ENCODE measurements at places on chromosomes 13 and 19. TPM values are rescaled to one million over a fixed set of nuclear protein-coding genes. Genes with fewer than 3 reads are reported as not detected.

GRCh38 chr19:18208098-18208951 is 4.5 kb upstream of the RAB3A start:
- DNase-seq = peak; percentile 72

GRCh38 chr13:40116008-40116407 is 460.5 kb downstream of the COG6 start:
- peak; percentile 73 for DNase-seq

DNA sequence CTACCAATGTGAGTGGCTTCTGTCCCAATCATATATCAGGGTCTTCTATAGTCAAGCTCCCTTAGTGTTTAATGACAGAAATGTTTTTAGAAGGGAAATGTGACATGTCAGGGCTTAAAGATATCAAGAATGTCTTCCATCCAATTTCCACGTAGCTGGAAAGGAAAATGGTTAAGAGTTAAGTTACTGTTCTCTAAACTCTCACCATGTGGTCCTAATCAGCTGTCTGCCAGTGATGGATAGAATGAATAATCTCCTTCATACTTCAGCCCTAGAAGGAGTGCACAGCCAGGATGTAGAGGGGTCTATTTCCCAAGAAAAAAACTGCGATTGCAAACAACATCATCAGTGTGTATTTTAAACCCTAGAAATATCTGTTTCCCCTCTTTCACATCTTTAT is 36.3 kb downstream of the FLT1 start:
- DNase-seq = no peak

DNA sequence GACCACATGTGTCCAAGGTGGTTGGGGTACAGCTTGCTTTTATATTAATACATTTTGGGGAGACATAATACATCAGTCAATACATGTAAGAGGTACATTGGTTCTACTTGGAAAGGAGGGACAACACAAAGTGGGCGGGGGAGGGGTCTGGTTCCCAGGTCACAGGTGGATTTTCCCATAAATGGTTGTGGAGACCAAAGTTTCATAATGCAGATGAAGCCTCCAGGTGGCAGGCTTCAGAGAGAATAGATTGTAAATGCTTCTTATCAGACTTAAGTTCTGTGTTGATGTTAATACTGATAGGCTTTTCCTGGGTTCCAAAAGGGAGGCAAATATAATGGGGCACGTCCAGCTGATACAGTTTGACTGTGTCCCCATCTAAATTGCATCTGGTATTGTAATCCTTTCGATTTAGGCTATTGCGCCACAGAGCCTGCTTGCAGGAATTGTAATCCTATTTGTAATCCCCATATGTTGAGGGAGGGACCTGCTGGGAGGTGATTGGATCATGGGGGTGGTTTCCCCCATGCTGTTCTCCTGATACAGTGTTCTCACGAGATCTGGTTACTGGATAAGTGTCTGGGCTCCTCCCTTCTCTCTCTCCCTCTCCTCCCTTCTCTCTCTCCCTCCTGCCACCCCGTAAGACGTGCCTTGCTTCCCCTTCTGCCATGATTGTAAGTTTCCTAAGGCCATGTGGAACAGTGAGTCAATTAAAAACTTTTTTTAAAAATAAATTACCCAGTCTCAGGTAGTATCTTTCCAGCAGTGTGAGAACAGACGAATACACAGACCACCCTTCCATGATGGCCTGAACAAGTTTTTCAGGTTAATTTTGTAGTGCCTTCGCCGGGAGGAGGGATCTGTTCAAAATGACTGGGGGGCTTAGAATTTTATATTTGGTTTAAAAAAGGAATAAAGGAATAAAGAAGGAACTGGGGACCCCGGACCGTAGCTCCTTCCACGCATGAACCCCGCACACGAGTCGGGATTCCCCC is 44.9 kb downstream of the ZNF823 start:
- peak; percentile 80 for DNase-seq

DNA sequence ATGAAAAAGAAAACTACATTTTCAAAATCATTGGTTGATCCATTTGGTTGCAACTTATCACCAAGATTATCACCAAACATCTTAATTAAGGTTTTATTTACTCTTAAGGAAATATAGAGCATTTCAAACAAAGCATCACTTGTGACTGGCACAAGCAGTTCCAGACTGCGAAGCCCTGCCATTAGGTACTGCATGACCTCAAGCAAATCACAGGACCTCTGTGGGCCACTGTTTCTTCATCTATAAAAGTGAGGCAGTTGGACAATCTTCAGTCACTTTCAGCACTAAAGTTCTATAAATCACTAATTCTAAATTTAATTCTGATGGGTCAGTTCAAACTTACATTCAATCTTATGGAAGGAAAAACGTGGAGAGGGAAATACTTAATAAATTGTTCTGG is 2.0 kb downstream of the ELF1 start:
- peak; percentile 4 for DNase-seq

GRCh38 chr19:38709671-38710415 is 34.4 kb downstream of the CAPN12 start:
- DNase-seq = no peak

GRCh38 chr13:22455036-22455435 is 725.7 kb upstream of the SGCG start:
- peak; percentile 48 for DNase-seq

DNA sequence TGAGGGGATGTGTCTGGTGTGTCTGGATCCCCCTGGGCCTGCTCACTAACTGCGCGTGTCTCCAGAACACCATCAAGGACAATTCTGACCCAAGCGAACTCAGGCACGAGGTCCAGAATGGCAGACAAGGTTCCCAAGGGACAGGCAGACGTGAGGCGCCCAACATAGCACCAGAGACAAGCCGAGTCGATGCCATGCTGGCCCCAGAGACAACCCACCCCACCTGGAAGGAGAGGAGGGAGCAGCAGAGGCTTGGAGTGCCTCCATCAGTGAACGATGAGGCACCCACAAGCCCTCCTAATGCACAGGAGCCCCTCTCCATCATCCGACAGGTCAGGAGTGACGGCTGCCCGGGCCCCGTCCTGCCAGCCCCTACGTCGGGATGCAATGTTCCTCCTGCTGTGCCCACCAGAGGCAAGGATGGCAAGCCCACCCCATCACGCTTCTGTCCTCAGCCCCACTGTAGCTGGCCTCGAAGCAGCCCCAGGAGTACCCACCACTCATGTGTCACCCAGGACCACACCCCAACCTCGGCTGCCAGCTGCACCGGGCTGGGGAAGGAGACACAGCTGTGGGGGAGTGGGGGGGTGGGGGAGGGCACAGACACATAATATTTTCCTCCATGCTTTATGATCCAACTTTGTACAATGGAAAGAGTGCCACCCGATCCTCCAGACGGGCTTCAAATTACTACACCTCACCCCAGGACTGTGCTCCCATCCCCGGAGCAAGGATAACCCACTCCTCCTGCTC is 11.8 kb downstream of the AP3D1 start:
- DNase-seq = no peak

DNA sequence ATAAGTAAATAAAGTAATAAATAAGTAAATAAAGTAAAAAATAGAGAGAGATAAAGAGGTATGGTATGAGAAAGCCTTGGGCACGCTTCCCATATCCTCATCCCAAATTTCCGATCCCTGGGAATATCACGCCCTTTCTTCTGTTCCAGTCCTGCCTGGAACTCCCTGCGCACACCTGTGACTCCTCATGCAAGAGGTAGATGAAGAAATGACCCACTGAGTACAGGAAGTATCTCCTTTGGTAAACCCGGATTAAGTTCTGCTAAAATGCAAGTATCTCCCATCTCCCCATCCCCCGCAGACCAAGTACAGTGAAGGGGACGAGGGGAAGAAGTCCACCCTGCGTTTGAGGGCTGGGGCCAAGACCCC is 399 bp upstream of the ZNF136 start:
- no peak for DNase-seq

DNA sequence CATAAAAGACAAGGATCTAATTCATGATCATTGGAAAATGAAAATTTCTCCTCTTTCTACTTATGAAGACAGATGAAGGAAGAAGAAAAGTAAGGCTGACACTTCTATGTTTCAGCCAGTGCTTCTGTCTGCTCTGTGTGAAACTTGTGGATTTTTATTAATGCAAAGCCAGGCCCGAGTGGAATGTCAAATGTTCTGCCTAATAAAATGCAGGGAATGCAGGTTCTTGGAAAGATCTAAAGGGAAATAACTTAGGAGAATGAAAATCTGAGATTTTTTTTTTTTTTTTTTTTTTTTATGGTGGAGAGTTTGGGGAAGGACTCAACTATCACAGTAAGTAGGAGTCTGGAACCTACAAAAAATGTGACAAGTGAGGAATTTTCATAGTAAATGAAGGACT is 1732.3 kb upstream of the SLC10A2 start:
- DNase-seq = no peak

DNA sequence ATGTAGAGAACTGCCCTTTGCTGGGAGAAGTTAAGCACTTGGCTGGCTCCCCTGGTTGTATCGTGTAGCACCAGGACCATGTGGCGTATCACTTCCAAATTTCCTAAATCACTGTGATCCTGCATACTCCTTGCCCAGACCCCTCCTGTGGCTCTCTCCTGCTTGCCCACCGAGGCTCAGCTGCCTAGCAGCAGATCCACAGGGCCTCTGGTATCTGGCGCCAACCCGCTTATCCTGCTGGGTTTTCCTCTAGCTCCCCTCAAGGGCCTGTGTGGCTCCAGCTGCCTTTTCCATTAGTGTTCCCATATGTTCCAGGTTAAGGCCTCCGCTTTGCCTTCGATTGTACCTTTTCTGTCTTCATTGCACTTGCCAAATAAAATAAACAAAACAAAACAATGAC is 16.5 kb downstream of the LRCH1 start:
- no peak for DNase-seq

DNA sequence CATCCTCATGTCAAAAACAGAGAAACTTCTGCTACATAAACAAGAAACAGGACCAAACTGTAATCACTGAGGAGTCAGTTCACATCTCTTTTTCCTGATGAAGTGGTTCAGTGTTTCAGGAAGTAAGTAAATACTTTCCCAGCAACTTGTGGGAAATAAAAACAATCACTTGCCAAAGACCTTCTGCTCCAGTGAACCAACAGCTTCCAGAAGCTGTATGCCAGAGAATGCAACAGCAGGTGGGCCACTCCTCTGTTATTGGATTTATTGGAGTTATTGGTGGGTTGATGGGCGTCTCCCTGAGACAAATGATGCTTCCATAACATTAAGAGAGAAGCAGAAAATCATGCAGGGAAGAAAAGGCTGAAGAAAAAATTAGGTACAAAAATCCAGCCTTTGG is 9.9 kb downstream of the SLC6A16 start:
- DNase-seq = no peak

DNA sequence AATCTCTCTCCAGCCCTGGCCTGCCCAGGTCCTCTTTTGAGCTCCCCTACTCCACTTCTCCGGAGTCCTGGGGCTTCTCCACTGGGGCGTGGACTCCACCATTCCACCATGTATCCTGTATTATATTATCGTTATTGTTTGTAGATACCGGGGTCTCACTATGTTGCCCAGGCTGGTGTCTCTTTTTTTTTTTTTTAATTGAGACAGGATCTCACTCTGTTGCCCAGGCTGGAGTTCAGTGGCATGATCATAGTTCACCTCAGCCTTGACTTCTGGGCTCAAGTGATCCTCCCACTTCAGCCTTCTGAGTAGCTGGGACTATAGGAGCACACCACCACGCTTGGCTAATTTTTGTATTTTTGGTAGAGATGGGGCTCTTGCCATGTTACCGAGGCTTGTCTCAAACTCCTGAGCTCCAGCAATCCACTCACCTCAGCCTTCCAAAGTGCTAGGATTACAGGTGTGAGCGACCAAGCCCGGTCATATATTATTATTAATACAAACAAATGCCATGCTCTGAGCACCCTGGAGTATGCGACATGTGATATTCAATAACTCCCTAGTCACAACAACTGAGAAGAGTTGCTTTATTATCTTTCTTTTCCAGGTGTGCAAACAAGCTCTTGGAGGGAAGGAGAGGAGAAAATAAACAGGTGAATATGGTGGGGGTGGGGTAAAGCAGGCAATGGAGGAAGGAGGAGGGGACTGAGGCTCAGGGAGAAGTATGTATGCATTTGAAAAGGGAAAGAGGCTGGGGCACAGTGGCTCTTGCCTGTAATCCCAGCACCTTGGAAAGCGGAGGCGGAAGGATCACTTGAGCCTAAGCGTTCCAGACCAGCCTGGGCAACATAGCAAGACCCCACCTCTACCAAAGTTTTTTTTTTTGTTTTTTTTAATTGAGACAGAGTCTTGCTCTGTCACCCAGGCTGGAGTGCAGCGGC is 2.8 kb upstream of the CERS4 start:
- no peak for DNase-seq

- DNase-seq = no peak
These were observed 3.3 kb downstream of the PCDH17 start for GRCh38 chr13:57634839-57635165.

- peak; percentile 49 for DNase-seq
These were observed 19.0 kb downstream of the MAN2B1 start for GRCh38 chr19:12647490-12648071.

DNA sequence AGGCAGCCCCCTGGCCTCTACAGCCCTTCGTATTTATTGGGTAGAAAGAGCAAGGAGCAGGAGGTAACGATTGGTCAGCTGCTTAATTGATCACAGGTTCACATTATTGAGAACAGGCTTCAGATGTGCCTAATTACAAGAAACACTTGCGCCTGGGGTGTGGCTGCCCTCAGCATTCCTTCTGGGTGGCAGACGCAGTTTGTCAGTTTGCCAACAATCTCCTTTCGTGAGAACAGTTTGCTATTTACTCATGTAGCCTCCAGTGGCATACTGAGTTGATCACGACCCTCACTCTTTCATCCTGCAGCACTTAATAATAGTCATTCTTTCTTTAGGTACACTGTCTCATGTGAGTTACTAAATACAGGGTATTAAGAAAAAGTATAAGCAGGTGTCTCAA is 985.6 kb downstream of the SLITRK5 start:
- DNase-seq = no peak

- no peak for DNase-seq
These were observed 18.8 kb downstream of the NLRP4 start for GRCh38 chr19:55855160-55855559.

GRCh38 chr13:59000770-59001169 is 1163.0 kb downstream of the DIAPH3 start:
- no peak for DNase-seq

- DNase-seq = peak; percentile 79
These were observed 3.7 kb upstream of the SIN3B start for GRCh38 chr19:16825312-16826052.

The ZMYM2 gene
- 37.4 TPM for total RNA-seq

The KCTD12 gene
- 4.2 TPM for total RNA-seq

The HSH2D gene
- not detected for total RNA-seq

The CDX2 gene
- not detected for total RNA-seq

The UNC13A gene
- 1.2 TPM for total RNA-seq

The IGFL3 gene
- not detected for total RNA-seq

The ACER1 gene
- total RNA-seq = not detected

The CLEC17A gene
- total RNA-seq = 0.42 TPM
